ENCODE measurements at places on chromosomes 13 and 19. TPM values are rescaled to one million over a fixed set of nuclear protein-coding genes. Genes with fewer than 3 reads are reported as not detected.

DNA sequence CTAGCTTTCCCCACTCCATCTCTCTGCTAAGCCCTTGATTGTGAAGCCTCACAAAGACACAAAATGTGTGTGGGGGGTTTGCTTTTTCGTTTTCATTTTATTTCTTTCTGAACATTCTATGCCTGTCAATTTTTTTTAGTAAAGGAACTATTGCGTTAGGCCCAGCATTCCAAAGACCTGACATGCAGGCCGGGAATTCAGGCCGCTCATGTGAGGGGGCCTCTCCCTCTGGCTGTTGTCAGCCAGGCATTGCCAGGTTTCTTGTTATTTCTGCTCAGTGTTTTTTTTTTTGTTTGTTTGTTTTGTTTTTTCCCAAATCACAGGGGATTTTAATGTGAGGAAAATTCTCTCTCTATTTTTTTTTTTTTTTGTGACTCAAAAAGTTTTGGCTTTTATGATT lies 10.3 kb upstream of the MEDAG start:
- H3K36me3 ChIP-seq: no peaks in the 10 kb centered on the region
- no peak overlapping the region for H3K4me3 ChIP-seq
- no peak overlapping the region for H3K27ac ChIP-seq
- H3K27me3 ChIP-seq: no peaks in the 10 kb centered on the region
- no peaks in the 10 kb centered on the region for H3K4me1 ChIP-seq
- DNase-seq: no peak

GRCh38 chr13:111213964-111214726 lies 99.0 kb downstream of the ARHGEF7 start:
- no peaks in the 10 kb centered on the region for H3K36me3 ChIP-seq
- H3K27me3 ChIP-seq: no peaks in the 10 kb centered on the region

Gene PRODH2
- not detected for total RNA-seq

- no peak for DNase-seq
- no peak overlapping the region for H3K27ac ChIP-seq
- H3K36me3 ChIP-seq: no peaks in the 10 kb centered on the region
- H3K4me1 ChIP-seq: no peaks in the 10 kb centered on the region
- no peak overlapping the region for H3K4me3 ChIP-seq
- no peaks in the 10 kb centered on the region for H3K27me3 ChIP-seq
Measured at GRCh38 chr13:99522298-99522697, 21.0 kb downstream of the TM9SF2 start.

Gene SERPINE3
- 0.16 TPM for total RNA-seq

Gene PRR36
- total RNA-seq: 0.59 TPM

GRCh38 chr13:52701728-52702465 lies 37.7 kb downstream of the CNMD start:
- H3K27ac ChIP-seq: no peak overlapping the region
- H3K4me1 ChIP-seq: no peaks in the 10 kb centered on the region
- H3K27me3 ChIP-seq: no peaks in the 10 kb centered on the region
- H3K36me3 ChIP-seq: no peaks in the 10 kb centered on the region

Gene EFNB2
- 15.2 TPM for total RNA-seq

- H3K4me3 ChIP-seq: no peak overlapping the region
- no peaks in the 10 kb centered on the region for H3K4me1 ChIP-seq
- H3K27me3 ChIP-seq: no peaks in the 10 kb centered on the region
- H3K27ac ChIP-seq: no peak overlapping the region
- no peak for DNase-seq
Measured at GRCh38 chr19:28426730-28427225, 786.2 kb downstream of the UQCRFS1 start.

Gene ZNF614
- 5.6 TPM for total RNA-seq

Gene RTBDN
- not detected for total RNA-seq

- DNase-seq: no peak
- no peaks in the 10 kb centered on the region for H3K4me1 ChIP-seq
- H3K27ac ChIP-seq: no peak overlapping the region
- H3K27me3 ChIP-seq: no peaks in the 10 kb centered on the region
- no peaks in the 10 kb centered on the region for H3K36me3 ChIP-seq
Measured at GRCh38 chr13:75400775-75401174, 81.2 kb downstream of the TBC1D4 start.

Data from breast epithelium (tissue), 4 donors.